ENCODE measurements at places on chromosomes 2 and 18. TPM values are rescaled to one million over a fixed set of nuclear protein-coding genes. Genes with fewer than 3 reads are reported as not detected.

Gene PGAP1
- 42.0 TPM for total RNA-seq

Gene GPR45
- not detected for total RNA-seq

Gene LCT
- 0.12 TPM for total RNA-seq

Gene ANKRD62
- total RNA-seq, result not detected

Gene PROC
- total RNA-seq, result not detected

Gene KIAA2012
- total RNA-seq, result not detected

Gene VWC2L
- total RNA-seq, result not detected

Gene TEX44
- total RNA-seq, result not detected

Gene OXER1
- not detected for total RNA-seq

Gene METAP1D
- 4.9 TPM for total RNA-seq

Gene POU3F3
- not detected for total RNA-seq

Gene RAPH1
- 1.7 TPM for total RNA-seq

Gene UGT1A5
- total RNA-seq, result not detected

Gene NOSTRIN
- not detected for total RNA-seq

Gene SIX2
- not detected for total RNA-seq

Gene CD8A
- 0.72 TPM for total RNA-seq

Gene AOX1
- total RNA-seq, result 0.22 TPM

Gene DSG4
- not detected for total RNA-seq

Gene SLC30A3
- total RNA-seq, result 0.45 TPM

Gene LBH
- 146 TPM for total RNA-seq

Gene CHST9
- not detected for total RNA-seq

Gene HMSD
- 1.0 TPM for total RNA-seq

Gene CKAP2L
- total RNA-seq, result 78.1 TPM

Gene GREB1
- 0.10 TPM for total RNA-seq

Gene FAM237A
- total RNA-seq, result not detected

Gene FAP
- total RNA-seq, result not detected

Gene ANO7
- 0.12 TPM for total RNA-seq

Gene HOXD10
- total RNA-seq, result not detected

Gene CDK5R2
- total RNA-seq, result not detected

Gene FASTKD1
- 29.0 TPM for total RNA-seq

Gene ST8SIA5
- total RNA-seq, result not detected

Gene G6PC2
- not detected for total RNA-seq

Gene HOXD11
- total RNA-seq, result not detected

Gene UCN
- 2.3 TPM for total RNA-seq

Gene HOXD9
- not detected for total RNA-seq

Gene LRRTM4
- not detected for total RNA-seq

Gene TCF4
- total RNA-seq, result 1.7 TPM

Gene ICA1L
- 6.6 TPM for total RNA-seq

Gene HOXD12
- total RNA-seq, result not detected

Gene RNMT
- total RNA-seq, result 34.0 TPM

Gene COQ10B
- 17.9 TPM for total RNA-seq

Gene SCYGR4
- not detected for total RNA-seq

Gene ADCY3
- 60.8 TPM for total RNA-seq

Gene NAT8
- total RNA-seq, result not detected

Gene GTF2A1L
- total RNA-seq, result not detected

Gene CACNB4
- total RNA-seq, result 0.21 TPM
